ENCODE measurements at places on chromosomes 1 and 21. TPM values are rescaled to one million over a fixed set of nuclear protein-coding genes. Genes with fewer than 3 reads are reported as not detected.

DNA sequence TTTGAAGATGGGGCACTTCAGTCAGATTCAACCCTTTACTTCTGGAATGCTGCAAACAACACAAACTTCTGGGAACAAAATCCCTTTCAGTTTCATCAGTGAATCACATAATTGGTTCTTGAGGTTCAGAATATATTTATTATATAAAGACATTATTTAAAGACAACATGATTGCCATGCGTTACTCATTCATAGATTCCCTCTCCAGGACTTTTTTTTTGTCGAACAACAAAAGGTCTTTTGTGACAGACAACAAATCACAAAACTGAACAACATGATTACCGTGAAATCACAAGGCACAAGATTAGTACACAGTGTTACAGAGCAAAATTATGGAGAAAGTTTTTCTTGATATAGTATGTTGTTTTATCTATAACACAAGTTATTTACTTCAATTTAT, 1815.0 kb downstream of the NCAM2 start:
- H3K4me3 ChIP-seq, result no peak overlapping the region
- no peak overlapping the region for H3K27ac ChIP-seq
- H3K4me1 ChIP-seq, result no peaks in the 10 kb centered on the region
- no peak for DNase-seq

The DCST1 gene
- total RNA-seq, result not detected

DNA sequence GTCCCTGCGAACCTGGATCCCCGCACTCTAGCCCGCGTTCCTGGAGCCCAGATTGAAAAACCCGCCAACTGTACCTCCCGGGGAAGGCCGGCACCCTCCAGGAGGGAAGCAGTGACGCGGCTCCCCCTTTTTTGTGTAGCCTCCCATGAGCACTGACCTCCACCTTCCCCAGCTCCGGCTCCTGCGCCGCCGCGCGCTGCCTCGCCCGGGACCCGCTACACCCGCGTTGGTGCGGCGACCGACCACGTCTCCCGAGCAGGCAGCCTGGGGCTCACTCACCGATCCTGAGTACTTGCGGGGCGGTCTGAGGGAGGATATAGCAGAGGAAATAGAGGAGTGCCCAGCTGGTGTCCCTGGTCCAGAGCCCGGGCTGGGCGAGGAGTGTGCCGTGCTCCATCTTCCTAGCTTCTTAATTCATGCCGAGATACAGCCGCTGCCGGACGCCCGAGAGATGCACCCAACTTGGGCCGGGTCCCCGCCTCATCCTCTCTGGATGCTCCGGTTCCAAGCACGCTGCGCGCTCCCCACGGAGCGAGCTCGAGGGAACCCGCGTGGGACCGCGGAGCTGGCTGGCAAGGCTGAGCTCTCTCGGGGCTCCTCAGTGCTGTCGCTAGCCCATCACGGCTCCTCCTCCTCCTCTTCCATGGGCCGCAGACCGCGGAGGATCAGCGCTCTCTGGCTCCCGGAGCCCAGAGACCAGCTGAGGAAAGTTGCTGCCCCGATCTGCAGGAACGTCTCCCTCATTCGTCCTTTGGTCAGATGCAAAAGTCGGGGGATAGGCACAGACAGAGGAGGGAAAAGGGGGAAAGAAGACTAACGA, 482 bp downstream of the GRIK1 start:
- no peaks in the 10 kb centered on the region for H3K36me3 ChIP-seq
- peak; percentile 67 for DNase-seq
- H3K4me1 ChIP-seq, result peaks cover 2% of the 10 kb centered on the region
- H3K4me3 ChIP-seq, result peak overlapping the region; percentile 96
- no peak overlapping the region for H3K27ac ChIP-seq

DNA sequence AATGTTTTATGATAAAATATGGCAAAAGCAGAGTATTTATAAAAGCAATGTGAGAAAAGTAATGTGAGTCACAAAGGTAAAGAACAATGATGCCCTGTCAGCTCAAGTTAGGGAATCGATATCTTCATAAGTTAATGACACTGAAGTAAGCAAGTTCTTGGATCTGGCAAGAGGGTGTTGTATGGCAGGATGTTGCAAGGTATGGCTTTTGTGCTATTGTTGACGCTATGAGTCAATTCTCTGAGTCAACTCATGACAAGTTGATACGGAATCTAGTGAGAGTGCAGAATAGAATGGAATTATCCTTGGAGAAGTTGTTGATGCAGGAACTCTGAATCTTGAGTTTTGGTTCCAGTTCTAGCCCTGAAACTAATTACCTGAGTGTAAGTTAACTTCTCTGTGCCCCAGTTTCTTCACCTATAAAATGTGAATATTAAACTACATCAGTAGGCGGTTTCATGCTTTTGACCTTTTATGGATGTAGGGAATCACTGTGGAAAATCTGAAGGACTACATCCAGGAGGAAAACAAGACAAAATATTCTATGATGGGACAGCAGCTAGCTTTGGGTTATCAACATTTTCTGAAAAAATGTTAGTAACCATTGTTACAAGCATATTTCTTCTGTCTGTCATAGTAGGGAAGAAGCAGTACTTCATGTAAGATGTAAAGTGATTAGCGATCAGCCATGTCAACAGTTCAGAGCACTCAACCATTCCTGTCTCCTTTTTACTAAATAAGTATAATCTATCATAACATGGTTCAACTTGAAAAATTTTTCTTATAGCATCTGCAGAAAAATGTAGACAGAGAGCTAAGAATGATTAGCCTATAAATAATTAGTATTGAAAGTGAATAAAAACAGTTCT, 96.9 kb downstream of the ATP6V1G3 start:
- no peak overlapping the region for H3K4me3 ChIP-seq
- DNase-seq, result no peak
- no peaks in the 10 kb centered on the region for H3K4me1 ChIP-seq
- no peaks in the 10 kb centered on the region for H3K36me3 ChIP-seq
- H3K27ac ChIP-seq, result no peak overlapping the region

DNA sequence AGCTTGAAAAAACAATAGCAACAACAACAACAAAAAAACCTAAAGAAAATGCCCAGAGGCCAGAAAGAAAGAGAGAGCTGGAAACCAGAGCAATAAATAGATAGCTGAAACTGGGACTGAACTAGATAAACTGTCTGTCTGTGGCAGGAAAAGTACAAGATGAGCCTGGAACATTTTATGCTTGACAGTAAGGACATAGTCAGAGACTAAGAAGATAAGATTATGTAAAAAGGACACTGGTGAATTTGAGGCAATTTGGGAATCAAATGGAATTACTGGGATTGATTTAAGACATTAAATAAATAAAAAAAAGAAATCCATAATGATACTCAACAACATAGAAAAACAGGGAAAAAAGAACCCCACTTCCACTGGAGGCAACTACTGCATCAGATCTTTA, 1.7 kb upstream of the KIFAP3 start:
- H3K4me3 ChIP-seq, result no peak overlapping the region
- DNase-seq, result no peak

The TNFSF4 gene
- total RNA-seq, result 0.34 TPM

The KRTAP12-2 gene
- not detected for total RNA-seq

The WDR64 gene
- not detected for total RNA-seq

The S100A8 gene
- not detected for total RNA-seq

GRCh38 chr21:33640697-33641351, 717 bp downstream of the CRYZL1 start:
- peak overlapping the region; percentile 94 for H3K27ac ChIP-seq
- no peaks in the 10 kb centered on the region for H3K36me3 ChIP-seq
- peaks cover 10% of the 10 kb centered on the region for H3K4me1 ChIP-seq
- peak overlapping the region; percentile 94 for H3K4me3 ChIP-seq
- peak; percentile 39 for DNase-seq
- peaks cover 3% of the 10 kb centered on the region for H3K27me3 ChIP-seq

GRCh38 chr1:81155131-81155530, 645.6 kb upstream of the ADGRL2 start:
- no peak overlapping the region for H3K27ac ChIP-seq
- no peaks in the 10 kb centered on the region for H3K36me3 ChIP-seq
- no peak overlapping the region for H3K4me3 ChIP-seq
- no peak for DNase-seq

DNA sequence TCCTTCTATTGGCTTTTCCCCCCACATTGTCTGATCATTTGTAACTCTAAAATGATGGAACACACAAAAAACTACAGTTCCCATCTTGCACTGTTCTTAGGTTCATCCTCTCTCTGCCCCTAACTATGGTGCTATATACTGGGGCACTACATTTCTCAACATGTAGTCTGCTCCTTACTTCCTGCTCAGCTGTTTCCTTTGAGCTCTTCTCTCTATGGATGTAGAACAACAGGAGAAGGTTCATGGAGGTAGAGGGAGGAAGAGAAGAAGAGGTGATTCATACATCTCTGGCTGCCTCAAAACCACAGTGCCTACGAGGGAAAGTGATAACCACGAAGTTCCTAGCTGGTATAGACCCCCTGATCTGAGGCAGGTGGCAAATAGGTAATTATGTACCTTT, 7.0 kb upstream of the C1orf146 start:
- no peaks in the 10 kb centered on the region for H3K4me1 ChIP-seq
- H3K36me3 ChIP-seq, result no peaks in the 10 kb centered on the region
- no peak overlapping the region for H3K4me3 ChIP-seq

The SPRR1B gene
- not detected for total RNA-seq

All from glutamatergic neuron (in vitro differentiated cells).